ENCODE measurements at places on chromosomes 1 and 21.

GRCh38 chr1:147781056-147781471 is 20.7 kb upstream of the GJA5 start:
- DNase-seq, result no peak

DNA sequence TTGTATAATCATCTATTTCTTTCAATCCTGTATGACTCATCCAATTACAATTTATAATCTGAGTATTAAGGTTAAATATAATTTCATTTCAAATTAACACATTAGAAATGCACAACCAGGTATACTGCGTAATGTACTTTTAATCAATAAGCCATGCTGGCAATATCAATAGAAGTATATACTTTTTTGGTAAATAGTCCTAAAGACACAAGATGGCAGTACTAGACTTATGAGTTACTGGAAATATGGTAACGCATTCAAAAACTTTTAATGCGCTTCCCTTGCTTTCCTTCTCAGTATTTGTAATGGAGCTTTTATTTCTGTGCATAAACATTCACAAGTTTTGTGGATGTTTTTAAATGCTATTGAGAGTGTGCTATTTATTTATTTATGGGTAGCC is 1162.0 kb upstream of the TMPRSS15 start:
- DNase-seq, result no peak

DNA sequence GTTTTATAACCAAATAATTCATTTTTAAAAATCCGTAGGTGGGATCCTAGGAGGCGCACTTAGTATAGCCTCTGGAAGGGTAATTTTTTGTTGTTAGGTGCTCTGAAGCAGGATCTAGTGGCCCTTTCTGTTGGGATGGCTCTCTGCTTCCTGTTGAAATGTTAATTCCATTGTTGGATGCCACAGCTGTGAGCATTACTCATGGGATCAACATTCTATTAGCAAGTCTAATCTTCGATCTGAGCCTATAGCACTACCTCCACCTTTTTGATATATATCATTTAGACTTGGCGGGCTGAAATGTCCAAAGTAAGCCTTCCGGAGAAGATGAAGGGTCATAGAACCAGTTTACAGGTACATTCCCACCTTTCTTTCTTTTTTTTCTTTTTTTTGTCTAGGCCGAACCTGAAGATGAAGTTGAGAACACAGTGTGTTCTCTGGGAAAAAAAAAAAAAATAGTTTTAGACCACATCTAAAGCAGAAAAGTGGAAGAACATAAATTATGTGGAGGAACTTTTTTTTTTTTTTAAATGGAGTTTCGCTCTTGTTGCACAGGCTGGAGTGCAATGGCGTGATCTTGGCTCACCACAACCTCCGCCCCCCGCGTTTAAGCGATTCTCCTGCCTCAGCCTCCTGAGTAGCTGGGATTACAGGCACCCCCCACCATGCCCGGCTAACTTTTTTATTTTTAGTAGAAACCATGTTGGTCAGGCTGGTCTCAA is 1.4 kb downstream of the CXADR start:
- DNase-seq, result no peak

DNA sequence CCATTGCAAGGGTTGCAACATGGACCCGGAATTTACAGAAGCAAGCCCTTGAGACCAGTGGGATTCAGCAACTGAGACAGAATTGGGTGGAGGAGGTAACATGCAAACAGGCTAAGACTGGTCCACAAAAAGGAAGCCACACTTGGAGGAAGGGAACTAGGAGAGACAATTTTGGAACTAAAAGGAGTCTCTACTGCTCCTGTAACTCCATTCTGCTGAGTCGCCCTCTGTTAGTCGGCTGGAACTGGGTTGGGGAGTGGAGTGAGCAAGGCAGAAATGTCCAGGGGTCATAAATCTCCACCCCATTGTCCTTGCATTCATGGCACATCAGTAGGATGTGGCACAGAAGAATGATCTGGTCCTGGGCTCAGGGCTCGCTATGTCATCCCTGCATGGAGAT is 5.1 kb downstream of the LAMB3 start:
- no peak for DNase-seq

GRCh38 chr1:8902765-8903164 is 24.3 kb upstream of the ENO1 start:
- DNase-seq, result no peak

DNA sequence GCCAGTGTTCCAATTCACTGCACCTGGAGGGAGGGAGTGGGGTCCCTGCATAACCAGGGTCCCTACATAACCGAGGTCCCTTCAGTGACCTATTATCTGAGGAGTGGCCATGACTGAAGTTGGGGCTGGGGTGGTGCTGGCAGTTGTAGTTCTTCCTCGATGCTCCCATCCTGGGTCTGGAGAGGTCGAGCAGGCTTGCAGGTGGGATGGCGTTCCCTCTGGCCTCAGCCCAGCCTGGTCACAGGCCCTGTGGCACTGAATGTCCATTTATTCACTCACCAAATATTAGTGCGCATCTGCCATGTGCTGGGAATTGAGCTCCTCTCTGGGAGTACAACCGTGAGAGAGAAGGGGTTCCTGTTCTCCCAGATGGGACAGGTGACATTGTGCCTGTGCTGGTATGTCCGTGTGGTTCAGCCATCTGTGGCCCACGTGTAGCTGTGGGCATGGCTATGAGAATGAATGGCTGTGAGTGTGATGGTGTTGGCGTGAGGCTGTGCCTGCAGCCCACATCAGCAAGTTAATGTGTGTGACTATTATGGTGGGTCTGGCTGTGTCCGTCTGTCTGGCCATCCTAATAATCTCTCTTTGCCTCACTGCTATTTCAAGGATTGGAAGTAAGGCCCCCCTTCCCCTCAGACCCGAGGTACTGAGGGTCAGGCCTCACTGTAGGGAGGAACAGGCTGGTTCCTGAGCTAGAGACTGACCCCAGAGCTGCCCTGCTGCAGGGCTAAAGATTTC is 3.9 kb upstream of the SLC6A9 start:
- no peak for DNase-seq

DNA sequence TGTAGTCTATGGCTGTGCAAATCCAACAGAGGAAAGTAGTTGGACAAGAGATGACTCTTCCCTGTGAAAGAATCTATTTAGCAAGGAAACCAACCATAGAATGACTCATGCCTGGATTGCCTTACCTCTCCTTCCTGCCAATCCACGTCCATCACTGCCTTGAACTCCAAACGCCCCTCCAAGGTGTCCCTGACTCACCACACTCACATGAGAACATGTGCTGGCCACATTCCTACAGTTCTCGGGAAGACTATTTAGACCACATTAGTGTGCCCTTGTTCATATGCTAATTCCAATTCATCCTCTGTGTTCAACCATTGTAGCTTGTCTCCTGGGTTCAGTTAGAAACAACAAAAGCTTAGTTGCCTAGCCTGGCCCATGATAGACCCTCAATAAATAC is 157.3 kb downstream of the SLC30A10 start:
- no peak for DNase-seq

GRCh38 chr21:46472246-46472645 is 13.6 kb downstream of the DIP2A start:
- DNase-seq, result no peak

DNA sequence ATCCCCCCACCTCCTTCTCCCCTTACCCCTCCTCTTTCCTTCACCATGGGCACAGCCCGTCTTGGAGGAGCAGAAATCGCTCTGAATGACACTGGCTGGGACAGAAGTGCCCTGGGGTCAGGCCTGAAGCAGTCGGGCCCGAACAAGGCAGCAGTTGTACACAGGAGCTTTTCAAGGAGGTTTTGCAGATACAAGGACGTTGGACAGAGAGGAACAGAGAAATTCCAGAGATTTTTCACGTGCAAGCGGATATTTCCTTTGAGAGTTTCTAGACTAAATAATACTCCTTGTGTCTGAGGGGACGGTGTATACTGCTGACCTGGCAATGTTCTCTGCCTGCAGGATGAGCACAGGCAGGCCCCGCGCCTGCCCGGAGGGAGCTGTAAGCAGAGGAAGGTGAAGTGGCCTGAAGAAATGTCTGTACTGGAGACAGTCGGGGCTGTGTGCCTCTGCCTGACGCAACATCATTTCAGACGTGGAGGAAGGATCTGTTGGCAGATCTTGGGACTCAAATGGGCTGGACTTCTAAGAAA is 95.3 kb upstream of the SLC25A33 start:
- DNase-seq, result no peak

- no peak for DNase-seq
Observed at GRCh38 chr1:13652238-13652637, 47.8 kb upstream of the PRDM2 start.

GRCh38 chr1:162373541-162374260 is 3.0 kb downstream of the SPATA46 start:
- DNase-seq, result no peak

GRCh38 chr1:215321802-215322201 is 239.3 kb downstream of the KCNK2 start:
- no peak for DNase-seq

- no peak for DNase-seq
Observed at GRCh38 chr1:234891427-234891826, 237.2 kb downstream of the TOMM20 start.

- no peak for DNase-seq
Observed at GRCh38 chr1:54108156-54108555, 44.6 kb downstream of the CDCP2 start.

- no peak for DNase-seq
Observed at GRCh38 chr1:30868833-30869435, 39.6 kb downstream of the SDC3 start.

GRCh38 chr1:101971304-101971703 is 25.4 kb downstream of the OLFM3 start:
- DNase-seq, result no peak

- DNase-seq, result no peak
Observed at GRCh38 chr1:147919896-147920295, 8.3 kb upstream of the GPR89B start.
